T-helper 17 cell (primary cell): ENCODE measurements at places on chromosomes 5 and 9. TPM values are rescaled to one million over a fixed set of nuclear protein-coding genes. Genes with fewer than 3 reads are reported as not detected.

DNA sequence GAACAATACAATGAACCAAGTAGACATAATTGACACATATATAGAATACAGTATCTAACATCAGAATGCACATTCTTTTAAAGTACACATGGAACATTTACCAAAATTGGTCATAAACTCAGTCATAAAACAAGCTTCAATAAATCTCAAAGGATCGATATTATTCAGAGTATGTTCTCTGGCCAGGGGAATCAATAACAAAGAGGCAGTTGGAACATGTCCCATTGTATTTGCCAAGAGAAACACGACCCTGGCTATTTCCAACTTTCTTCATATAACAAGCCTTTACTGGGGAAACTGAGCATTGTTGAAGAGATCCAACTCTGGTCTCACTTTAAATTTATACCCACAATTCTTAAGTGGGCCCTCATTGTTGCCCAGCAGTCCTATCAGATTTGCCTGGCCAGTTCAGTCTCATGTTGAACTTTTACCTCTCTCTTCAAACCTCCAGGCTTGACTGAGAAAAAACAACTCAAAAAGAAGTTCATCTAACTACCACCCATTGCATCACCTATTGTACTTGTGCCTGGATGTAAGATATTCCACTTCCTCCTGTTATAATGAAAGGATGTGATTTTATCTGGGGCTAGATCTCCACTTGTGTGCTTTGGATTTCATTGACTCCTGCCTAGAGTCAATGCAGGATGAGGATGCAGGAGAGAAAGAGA, 162.5 kb downstream of the HSPA4 start:
- DNase-seq, result no peak

Gene FUBP3
- total RNA-seq, result 33.6 TPM

- no peak for DNase-seq
Observed at GRCh38 chr5:130963798-130964197, 201.3 kb downstream of the HINT1 start.

DNA sequence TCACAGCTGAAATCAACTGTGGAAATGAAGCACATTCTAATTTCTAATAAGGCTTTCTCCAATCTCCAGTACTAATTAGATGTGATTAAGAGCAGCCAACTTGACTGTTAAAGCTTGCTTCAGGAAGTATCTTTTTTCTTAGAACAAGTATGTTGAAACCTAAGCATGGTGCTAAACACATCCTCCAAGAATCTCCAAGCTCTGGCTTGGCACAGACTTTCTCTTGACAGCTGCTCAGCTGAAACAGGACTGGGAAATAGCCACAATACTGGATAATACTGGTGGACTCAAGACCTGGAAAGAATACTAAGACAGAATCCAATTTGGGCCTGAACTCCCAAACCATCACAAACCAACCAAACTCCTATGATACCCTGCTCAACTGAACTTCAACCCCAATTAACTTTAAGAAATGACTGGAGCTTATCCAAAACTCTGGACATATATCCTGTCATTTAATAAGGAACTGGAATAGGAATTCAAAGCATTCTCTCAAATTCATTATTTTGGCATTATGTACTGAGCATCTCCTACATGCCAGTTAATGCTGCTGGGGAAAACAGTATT, 16.2 kb downstream of the PRKAA1 start:
- DNase-seq, result no peak

DNA sequence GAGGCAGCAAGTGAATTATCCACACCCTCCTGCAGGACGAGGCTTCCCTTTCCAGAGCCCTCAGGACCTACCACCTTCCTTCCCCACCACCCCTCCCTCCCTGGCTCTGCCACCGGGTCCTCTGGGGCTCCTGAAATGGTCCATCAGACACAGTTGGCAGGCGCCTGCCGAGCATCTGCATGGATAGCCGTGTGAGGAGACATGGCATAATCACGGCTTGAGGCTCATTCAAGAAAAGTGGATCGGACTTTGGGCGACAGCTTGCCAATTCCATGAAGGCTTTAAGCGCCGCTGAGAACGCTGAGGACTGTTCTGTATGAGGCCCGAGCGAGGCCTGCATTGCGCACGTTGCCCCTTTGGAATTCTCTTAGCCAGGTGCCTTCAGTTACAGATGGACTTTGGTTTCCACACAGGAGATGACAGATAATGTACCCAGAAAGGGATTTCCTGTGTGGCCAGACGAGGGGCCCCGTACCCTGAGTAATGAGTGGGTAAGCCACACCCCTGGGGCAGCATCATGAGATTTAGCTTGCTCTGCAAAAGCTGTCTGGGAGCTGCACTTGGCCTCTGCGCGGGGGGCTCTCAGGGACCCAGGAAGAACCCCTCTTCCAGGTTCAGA, 179.8 kb downstream of the OLFM1 start:
- DNase-seq, result no peak

DNA sequence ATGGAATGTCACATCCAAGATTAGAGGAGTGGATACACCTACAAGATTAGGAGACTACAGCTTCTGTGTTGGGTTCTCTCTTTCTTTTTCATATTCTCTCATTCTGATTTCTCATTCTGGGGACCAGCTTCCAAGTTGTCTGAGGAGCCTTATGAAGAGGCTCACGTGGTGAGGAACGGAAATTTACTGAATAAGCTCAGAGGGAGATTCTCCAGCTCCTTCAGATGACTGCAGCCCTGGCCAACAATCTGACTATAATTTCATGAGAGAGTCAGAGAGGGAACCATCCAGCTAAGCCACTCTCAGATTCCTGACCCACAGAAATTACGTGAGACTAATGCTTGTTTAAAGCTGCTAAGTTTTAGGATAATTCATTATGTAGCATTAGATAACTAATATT, 27.1 kb upstream of the TENT2 start:
- no peak for DNase-seq

Gene RIGI
- 8.4 TPM for total RNA-seq

Gene DNM1
- total RNA-seq, result 2.2 TPM

- no peak for DNase-seq
Observed at GRCh38 chr5:157570531-157571200, 4.9 kb downstream of the ADAM19 start.

DNA sequence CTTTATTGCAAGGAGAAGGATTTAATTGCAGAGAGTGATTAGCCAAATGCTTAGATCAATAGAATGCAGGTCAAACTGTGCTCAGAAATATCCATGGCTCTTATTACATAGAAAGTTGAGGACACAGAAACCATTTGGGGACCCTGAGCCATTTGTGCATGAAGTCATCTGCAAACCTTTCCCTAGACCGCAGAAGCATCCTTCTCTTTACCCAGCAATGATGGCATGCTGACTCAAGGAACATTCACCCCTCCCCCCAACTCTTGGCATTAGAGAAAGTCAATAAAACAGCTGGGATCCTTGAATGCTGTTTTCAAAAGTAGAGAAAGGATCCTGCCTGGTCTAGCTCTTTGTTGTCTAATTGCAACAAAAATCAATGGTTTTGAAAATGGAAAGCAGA, 73.5 kb downstream of the PPP2R2B start:
- DNase-seq, result no peak

DNA sequence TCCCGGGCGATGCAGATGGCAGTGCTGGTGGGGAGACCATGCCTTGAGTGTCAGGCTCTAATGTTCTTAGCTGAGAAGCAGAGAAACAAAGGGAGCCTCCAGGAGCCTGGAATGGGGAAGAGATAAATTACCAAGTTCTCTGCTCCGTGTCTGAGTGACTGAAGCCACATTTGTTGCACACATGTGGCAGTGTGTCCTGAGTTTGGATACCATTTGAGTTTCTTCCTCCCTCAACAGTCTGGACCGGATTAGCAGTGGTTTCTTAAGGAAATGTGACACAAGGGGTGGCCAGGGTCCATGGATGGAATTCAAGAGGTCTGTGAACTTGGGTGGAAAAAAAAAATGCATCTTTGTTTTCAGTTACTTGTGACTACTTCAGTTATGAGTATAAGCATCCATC, 50.7 kb upstream of the GARNL3 start:
- no peak for DNase-seq

GRCh38 chr5:50501491-50502228, 60.6 kb upstream of the EMB start:
- DNase-seq, result no peak

DNA sequence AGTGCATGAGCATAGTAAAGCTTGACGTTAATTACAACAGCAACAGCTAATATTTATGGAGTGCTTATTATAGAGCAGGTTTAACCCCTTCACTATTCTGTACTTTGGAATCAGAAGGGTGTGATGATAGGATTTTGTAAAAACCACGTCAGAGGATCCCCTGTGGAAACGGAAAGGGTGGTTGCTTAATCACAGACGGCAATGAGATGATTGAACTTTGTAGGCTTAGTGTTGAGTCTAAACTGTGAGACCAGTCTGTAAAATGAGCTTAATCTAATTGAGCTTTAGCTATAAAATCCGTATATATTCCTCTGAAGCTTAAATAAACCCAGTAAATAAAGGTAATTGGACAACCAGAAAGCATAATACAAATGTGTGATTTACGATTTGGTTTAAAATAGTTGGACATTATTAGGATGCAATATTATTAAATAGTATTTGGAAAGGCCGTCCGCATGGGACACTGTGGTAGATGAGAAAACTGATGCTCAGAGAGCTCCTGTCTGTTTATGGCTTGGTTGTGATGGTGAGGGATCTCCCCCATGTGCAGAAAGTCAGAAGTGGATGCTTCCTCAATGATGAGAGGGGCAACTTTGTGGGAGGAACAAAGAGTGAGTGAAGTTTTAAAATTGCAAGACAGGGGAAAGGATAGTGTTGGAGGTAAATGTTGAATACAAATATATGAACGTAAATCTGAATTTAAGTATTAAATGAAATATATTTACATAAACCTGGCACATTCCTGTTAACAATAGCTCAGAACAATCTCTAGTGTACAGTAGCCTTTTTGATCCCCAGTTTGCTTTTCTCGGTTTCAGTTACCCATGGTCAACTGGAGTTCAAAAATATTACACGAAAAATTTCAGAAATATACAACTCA, 23.4 kb upstream of the SCGB3A2 start:
- DNase-seq, result no peak

- DNase-seq, result no peak
Observed at GRCh38 chr5:151030056-151030336, 9.6 kb downstream of the GPX3 start.

DNA sequence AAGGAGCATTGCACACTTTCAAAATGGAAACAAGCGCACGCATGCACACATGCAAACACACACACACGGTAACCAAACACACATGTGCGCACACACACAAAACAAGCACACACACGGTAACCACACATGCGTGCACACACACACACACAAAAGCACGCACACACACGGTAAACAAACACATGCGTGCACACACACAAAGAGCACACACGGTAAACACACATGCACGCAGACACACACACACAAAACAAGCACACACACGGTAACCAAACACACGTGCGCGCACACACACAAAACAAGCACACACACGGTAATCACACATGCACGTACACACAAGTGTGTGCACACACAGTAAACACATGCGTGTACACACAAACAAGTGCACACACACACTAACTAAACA, 19.3 kb upstream of the SLC6A3 start:
- no peak for DNase-seq

DNA sequence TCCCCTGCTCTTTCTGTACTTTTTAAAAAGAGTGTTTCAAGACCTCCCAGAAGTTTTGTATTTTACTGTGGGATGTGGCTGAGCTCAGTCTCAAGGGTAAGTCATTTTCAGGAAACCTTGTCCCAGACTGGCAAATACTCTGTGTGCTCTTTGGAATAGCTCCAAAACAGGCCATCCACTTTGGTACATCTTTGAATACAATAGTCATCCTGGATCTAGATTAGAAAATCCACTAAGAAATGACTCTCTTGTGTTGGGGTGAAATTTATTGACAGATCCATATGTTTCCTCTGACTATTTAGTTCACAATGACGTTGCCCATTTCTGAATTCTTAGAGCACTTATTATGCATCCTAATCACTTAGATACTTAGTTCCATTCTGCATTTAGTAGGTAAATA, 95.2 kb downstream of the PLCXD3 start:
- DNase-seq, result no peak

- DNase-seq, result no peak
Observed at GRCh38 chr9:68822596-68823165, 117.6 kb downstream of the PIP5K1B start.

Gene CLTB
- 65.3 TPM for total RNA-seq

- no peak for DNase-seq
Observed at GRCh38 chr5:179199246-179199645, 139.1 kb downstream of the ZNF354C start.

Gene SNCB
- total RNA-seq, result not detected

Gene FAM151B
- 0.32 TPM for total RNA-seq

DNA sequence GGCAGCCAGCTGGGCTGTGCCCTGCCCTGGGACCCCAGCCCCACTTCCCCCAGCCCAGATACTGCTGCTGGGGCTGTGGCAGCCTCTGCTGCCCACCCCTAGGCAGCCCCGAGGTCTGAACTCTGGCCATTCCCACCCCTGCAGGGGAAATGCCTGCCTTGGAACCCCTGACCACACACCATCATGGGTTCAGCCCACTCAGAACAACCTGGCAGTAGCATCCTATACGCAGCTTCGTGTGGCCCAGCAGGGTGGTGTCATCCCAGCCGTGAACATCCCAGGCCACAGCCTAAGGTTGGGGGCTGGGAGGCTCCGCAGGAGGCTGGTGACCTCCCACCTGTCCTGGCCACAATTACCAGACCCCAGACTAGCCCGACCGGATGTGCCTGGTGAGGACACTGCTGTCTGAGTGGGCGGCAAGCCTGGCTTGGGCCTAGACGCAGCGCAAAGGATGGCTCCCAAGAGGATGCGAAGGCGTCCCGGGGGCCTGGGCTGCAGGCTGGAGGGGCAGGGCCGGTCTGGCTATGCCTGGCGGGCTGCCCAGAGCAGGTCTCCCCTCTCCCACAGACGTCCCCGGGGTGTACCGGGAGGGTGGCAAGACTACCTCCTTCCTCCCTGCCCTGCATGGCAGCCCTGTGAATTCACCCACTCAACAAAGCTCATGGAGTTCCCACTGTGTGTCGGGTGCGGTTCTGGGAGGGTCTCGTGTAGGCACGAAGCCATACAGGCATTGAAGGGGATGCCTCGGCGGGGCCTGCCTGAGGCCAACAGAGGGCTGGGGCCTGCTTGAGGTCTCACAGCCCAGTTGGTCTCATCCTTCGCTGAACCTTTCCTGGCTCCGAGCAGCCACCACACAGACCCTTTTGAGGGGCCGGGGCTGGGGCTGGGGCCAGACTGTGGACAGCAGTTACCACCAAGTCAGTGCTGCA, 1.5 kb upstream of the SLC34A3 start:
- DNase-seq, result no peak

- DNase-seq, result no peak
Observed at GRCh38 chr5:138224712-138225111, 11.6 kb upstream of the CDC23 start.

GRCh38 chr5:108730617-108731340, 16.9 kb upstream of the FER start:
- DNase-seq, result no peak

Gene HEMGN
- 1.3 TPM for total RNA-seq

GRCh38 chr9:100428871-100429654, 2.1 kb downstream of the MSANTD3 start:
- no peak for DNase-seq

DNA sequence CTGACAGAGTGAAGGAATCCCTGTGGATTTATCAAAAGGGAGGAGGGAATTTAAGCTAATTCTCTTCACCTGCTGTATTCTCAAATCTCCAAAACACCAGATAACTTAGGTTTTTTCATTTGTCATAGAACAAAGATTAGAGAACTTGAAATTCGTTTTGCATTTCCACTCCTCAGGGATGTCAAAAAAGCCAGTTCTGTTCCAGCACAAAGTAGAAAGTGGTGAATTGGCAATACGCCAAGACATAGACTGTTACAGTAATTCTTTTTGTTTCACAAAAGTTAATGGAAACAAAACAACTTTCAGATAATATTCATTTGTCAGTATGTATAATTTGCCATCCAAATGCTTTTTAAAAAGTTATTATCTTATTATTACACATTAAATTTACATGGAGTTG, 15.0 kb downstream of the S1PR3 start:
- DNase-seq, result no peak

Gene APBA1
- total RNA-seq, result 2.3 TPM
